IPS-NIHi11 (cell line): ENCODE measurements at places on chromosomes 5 and 9.

GRCh38 chr5:137822158-137822764 is 45.4 kb upstream of the MYOT start:
- peak; percentile 63 for DNase-seq

GRCh38 chr9:135267191-135267809 is 179.8 kb downstream of the OLFM1 start:
- no peak for DNase-seq

- no peak for DNase-seq
Observed at GRCh38 chr5:35857606-35858205, 1.0 kb downstream of the IL7R start.

DNA sequence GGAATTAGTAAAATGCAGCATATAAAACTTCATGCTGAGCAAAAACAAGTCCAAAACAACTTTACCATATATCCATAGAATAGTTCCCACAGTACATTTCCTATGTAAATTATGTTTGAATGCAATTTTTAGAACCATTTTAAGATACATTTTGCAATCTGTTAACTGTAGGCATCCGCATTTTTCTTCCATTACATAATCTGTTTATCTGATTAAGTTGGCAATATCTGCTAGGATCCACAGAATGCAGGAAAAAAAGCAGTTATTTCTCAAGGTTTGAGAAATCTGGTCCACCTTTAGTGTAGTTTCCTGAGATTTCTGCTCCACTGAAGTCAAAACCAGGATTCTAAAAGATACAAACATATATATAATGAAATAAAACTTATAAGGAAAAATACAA is 6.2 kb downstream of the NUDCD2 start:
- no peak for DNase-seq

GRCh38 chr5:92459654-92460053 is 1076.5 kb upstream of the ARRDC3 start:
- no peak for DNase-seq

- DNase-seq = no peak
Observed at GRCh38 chr9:14485366-14485765, 171.4 kb upstream of the NFIB start.

DNA sequence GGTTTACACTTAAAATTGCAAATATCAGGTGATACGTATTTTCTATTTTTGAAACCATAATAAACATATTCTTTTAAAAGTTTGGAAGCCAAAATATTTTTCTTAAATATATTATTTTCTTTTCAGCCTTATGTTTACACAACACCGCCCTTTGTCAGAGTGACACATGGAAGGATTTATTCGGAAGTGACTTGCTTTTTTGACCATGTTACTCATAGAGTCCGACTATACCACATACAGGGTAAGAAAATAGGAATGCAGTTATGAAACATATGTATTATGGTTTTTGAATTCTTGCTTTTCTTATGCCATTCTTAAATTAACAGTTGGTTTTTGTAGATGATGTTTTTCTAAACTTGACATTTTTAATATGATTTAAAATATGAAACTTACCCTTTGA is 133.9 kb downstream of the MAN2A1 start:
- no peak for DNase-seq

DNA sequence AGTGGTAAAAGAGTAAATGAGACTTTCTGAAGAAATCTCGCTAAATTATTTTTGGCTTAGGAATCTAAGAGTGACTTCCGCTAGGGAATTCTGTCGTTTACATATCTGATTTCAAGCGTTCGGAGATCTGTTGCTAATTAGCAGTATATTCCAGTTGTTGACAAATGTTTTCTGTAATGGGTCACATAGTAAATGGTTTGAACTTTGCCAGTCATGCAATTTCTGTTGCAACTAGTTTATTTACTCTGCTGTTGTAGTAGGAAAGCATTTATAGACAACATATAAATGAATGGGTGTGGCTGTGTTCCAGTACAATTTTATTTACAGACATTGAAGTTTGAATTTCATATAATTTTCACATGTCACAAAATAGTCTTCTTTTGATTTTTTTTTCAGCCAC is 57.4 kb upstream of the JAK2 start:
- DNase-seq = no peak

DNA sequence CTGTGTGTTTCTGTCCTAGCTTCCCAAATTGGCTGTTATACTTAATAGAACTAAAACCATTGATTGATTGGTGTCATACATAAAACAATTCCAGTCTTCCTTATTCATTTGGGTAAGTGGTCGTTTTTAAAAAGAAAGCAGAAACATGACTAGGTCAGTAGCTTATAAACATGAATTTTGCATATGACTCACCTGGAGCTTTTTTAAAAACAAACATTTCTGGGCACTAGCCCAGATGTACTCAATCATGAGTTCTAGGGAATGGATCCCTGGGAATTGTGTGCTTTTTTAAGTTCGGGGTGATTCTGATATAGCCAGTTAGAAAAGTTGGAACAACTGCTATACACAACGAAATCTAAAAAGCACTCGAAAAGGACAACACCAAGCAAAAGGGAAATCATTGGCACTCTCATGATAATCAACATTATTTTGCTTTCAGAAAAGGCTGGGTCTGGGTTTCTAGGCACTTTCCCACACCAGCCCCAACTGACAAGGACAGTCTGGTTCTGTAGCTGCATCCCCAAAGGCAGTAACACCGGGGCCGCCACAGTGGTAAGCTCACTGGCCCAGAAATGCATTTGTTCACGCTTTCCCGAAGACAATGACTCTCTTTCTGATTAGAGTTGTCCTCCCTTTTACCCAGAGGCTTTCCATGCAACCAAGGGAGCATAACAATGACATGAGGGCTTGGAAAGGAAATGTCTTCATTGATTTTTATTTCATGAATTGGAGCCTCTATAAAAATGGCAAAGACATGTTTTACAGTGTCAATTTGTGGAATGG is 664.9 kb upstream of the WWC1 start:
- DNase-seq = no peak
